Placental pericyte (primary cell): ENCODE measurements at places on chromosomes 12 and 14. TPM values are rescaled to one million over a fixed set of nuclear protein-coding genes. Genes with fewer than 3 reads are reported as not detected.

Gene CLEC1B
- total RNA-seq = not detected in 2 replicates

Gene DCN
- total RNA-seq = 131 and 1,080 TPM in 2 replicates

Gene KRT82
- total RNA-seq = not detected in 2 replicates

Gene AICDA
- not detected in 2 replicates for total RNA-seq

Gene PRDM4
- 33.0 and 42.9 TPM in 2 replicates for total RNA-seq

Gene RFX4
- not detected in 2 replicates for total RNA-seq
